ENCODE measurements at places on chromosomes 2 and 18.

DNA sequence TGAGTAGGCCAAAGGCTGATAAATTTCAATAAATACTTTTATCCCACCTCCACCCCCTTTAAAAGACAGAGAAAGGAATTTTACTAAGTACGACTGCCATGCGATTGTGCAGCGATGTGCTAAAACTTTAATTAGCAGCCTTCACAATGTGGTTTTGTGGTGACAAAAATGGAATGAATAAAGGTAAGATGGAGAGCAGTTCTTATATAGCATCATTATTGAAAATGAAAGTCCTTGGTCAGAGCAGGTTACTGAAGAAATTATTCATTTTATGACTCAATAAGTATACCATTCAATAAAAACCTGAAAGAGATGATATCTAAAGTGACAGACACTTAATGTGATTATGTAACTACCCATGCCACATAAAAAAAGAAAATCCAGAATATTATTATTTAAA lies 33.2 kb upstream of the MTIF2 start:
- no peak for DNase-seq

- no peak for DNase-seq
Measured at GRCh38 chr2:109447776-109448175, 166.0 kb downstream of the SEPTIN10 start.

DNA sequence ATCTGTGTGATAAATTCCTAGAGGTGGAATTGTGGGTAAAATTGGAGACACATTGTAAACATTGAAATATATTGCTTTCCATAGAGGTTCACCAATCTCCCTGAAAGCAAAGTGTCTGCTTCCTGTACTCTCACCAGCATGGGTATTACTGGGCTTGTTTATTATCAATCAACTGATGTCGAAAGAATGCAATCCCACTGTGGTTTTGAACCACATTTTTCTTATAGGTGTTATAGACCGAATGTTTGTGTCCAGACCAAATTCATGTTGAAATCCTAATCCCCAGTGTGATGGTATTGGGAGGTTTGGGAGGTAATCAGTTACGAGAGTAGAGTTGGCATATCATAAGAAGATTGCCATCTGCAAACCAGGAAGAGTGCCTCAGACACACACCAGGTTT lies 1212.4 kb downstream of the LRP1B start:
- DNase-seq = no peak

GRCh38 chr18:55633032-55633431 lies 45.0 kb upstream of the TCF4 start:
- peak; percentile 31 for DNase-seq

- peak; percentile 80 for DNase-seq
Measured at GRCh38 chr2:164599954-164600589, 21.2 kb downstream of the GRB14 start.

GRCh38 chr18:23137788-23138216 lies 2.5 kb downstream of the CABLES1 start:
- no peak for DNase-seq

DNA sequence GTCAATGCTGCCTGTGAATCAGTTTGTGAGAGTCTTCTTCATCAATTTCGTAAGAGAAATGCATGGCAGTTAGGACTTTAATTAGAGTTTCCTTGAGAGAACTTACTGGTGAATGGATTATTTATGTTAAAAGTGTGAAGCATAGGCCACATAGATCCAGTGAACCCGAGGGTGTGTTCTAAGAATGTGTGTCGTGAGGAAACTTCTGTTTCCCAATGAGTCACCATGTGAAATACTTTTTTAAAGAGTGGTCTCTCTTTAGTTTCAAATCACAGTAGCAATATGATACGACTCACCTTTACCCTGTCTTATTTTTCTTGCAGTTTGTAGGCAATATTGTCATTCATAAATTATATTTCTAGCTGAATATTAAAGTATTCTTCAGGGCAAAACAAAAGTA lies 18.5 kb downstream of the THSD7B start:
- DNase-seq = no peak

GRCh38 chr18:37471637-37472036 lies 94.0 kb downstream of the CELF4 start:
- no peak for DNase-seq

DNA sequence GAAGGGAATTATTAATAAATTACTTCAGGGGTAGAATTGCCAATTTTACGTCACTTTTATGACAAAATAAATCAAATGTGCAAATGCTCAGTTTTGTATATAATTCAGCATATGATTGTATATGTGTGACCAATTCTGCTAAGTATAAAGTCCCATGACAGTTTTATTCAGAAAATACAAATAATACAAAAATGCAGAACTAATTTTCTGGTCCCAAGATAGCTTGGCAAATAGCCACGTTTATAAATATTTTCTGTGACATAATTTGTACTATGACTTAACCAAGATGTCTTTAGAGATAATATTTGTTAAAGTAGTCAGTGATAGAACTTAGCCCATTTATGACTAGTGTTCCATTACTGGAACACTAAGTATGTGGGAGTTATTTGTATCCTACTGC lies 24.2 kb upstream of the CAB39 start:
- no peak for DNase-seq

GRCh38 chr2:218014706-218015585 lies 12.2 kb upstream of the TNS1 start:
- no peak for DNase-seq

GRCh38 chr18:79965119-79965902 lies 868 bp downstream of the HSBP1L1 start:
- DNase-seq = peak; percentile 90

DNA sequence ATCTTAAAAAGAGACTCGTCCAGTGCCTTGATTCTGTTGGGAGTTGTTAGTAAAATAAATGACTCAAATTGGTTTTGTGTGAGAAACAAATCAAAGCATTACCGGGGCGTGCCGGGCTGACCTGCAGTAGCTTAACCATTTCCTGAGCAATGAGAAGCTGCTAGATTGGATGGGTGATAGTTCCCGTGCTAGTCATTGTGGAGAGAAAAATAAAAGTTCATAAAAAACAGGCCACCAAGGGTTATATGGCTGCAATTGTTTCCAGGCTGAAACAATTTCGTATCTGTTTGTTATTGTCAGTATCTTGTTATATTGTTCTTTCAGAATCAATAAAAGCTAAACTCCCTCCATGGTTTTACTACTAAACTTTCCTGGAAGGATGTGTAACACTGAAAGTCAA lies 314.4 kb downstream of the MTX2 start:
- DNase-seq = peak; percentile 48

DNA sequence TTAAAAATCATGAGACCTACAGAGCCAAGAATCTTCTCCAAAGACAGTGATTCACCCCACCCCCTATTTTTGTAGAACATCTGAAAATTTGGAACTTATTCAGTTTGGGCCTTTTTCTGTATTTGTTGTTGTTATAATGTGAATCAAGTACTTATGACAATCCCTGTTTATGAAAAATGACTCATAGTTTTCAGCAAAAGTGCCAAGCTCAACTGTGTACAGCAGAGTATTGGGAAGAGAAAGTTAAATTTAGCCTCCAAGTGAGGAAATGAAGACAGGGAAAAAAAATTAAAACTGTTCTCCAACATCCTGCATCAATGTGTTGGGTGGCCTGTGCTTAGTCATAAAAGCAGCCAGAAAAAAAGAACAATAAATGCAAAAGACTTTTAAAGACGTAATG lies 46.2 kb downstream of the LRATD1 start:
- DNase-seq = no peak

DNA sequence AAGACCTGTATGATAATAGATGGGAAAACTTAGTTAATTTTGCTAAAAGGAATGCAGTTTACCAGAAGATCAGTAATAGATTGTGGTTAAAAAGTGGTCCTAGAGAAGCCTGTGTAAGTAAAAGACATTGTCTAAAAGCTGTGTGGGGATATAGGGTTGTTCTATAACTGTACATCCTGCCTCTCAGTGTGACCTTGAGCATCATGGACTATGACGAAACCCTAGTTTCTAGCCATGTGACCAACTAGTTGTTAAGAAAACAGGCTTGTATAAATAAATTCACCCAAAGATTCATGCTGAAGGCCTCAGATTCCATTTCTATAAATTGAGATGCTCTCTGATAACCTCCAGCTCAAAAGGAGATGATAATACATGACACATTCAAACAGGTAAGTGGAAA lies 160.7 kb downstream of the IKZF2 start:
- peak; percentile 36 for DNase-seq

- DNase-seq = no peak
Measured at GRCh38 chr2:217975626-217976025, 27.2 kb downstream of the TNS1 start.

Data from fibroblast of pulmonary artery (primary cell).